ENCODE measurements at places on chromosomes 5 and 9.

GRCh38 chr5:35860686-35861085 is 4.0 kb downstream of the IL7R start:
- H3K4me1 ChIP-seq = peaks cover 67% of the 10 kb centered on the region
- no peak overlapping the region for H3K27ac ChIP-seq
- H3K36me3 ChIP-seq = peaks cover 16% of the 10 kb centered on the region
- no peaks in the 10 kb centered on the region for H3K27me3 ChIP-seq
- DNase-seq = no peak
- no peak overlapping the region for H3K4me3 ChIP-seq

GRCh38 chr5:71631070-71631469 is 43.9 kb downstream of the MCCC2 start:
- no peak overlapping the region for H3K27ac ChIP-seq
- DNase-seq = no peak
- H3K4me3 ChIP-seq = no peak overlapping the region
- no peaks in the 10 kb centered on the region for H3K4me1 ChIP-seq
- H3K27me3 ChIP-seq = no peaks in the 10 kb centered on the region

- DNase-seq = no peak
- H3K27me3 ChIP-seq = no peaks in the 10 kb centered on the region
- H3K4me3 ChIP-seq = no peak overlapping the region
- H3K27ac ChIP-seq = peak overlapping the region; percentile 43
These were observed 40.1 kb downstream of the SLC1A1 start for GRCh38 chr9:4530375-4530774.

DNA sequence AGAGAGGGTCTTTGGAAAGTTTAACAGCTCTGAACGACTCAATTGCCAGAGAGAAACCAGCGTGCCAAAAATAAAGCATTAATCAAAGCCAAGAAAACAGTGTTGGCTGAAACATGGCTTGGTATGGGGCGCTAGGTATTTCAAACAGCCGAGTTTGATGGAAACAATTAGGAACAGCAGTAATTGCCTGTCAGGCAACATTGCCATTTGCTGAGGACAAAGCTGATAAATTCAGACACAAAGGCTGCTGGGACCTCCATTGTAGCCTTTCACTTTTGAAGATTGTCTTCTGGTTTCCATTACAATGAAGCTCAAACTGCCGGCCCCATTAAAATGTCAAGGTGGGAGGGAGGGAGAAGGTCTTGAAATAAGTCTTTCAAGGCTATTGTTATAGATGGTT is 125.4 kb upstream of the SPDL1 start:
- H3K4me3 ChIP-seq = no peak overlapping the region
- H3K4me1 ChIP-seq = no peaks in the 10 kb centered on the region
- H3K27me3 ChIP-seq = no peaks in the 10 kb centered on the region
- DNase-seq = no peak

- no peak overlapping the region for H3K4me3 ChIP-seq
- H3K36me3 ChIP-seq = no peaks in the 10 kb centered on the region
- no peaks in the 10 kb centered on the region for H3K4me1 ChIP-seq
- no peaks in the 10 kb centered on the region for H3K27me3 ChIP-seq
- no peak for DNase-seq
These were observed 84.3 kb upstream of the PANK3 start for GRCh38 chr5:168663276-168664004.

- H3K36me3 ChIP-seq = no peaks in the 10 kb centered on the region
- H3K27ac ChIP-seq = peak overlapping the region; percentile 22
- peaks cover 18% of the 10 kb centered on the region for H3K4me1 ChIP-seq
- peak; percentile 41 for DNase-seq
- no peak overlapping the region for H3K4me3 ChIP-seq
- no peaks in the 10 kb centered on the region for H3K27me3 ChIP-seq
These were observed 89.7 kb upstream of the ADRA1B start for GRCh38 chr5:159826351-159827214.

DNA sequence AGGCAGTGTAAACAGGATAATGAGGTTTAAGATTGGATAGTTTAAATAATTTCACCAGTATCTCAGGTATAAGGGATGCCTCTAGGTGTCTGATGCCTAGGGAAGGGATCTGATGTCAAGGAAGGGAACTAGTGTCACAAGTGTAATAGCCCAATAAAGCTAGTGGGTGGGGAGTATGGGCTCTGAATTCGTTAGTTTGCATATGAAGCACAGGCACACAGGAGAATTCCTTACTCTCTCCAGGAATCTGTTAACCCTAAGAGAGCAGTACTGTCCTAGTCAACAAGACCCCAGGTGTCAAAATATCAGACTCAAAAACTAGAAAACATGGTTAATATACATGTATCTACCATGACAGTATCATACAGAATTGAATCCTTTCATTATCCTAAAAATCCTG is 352.5 kb upstream of the CYLC2 start:
- DNase-seq = no peak
- no peaks in the 10 kb centered on the region for H3K36me3 ChIP-seq
- H3K27ac ChIP-seq = no peak overlapping the region
- H3K27me3 ChIP-seq = no peaks in the 10 kb centered on the region

GRCh38 chr9:32401488-32401887 is 17.0 kb downstream of the ACO1 start:
- H3K4me1 ChIP-seq = peaks cover 9% of the 10 kb centered on the region
- DNase-seq = no peak
- peaks cover 17% of the 10 kb centered on the region for H3K36me3 ChIP-seq

DNA sequence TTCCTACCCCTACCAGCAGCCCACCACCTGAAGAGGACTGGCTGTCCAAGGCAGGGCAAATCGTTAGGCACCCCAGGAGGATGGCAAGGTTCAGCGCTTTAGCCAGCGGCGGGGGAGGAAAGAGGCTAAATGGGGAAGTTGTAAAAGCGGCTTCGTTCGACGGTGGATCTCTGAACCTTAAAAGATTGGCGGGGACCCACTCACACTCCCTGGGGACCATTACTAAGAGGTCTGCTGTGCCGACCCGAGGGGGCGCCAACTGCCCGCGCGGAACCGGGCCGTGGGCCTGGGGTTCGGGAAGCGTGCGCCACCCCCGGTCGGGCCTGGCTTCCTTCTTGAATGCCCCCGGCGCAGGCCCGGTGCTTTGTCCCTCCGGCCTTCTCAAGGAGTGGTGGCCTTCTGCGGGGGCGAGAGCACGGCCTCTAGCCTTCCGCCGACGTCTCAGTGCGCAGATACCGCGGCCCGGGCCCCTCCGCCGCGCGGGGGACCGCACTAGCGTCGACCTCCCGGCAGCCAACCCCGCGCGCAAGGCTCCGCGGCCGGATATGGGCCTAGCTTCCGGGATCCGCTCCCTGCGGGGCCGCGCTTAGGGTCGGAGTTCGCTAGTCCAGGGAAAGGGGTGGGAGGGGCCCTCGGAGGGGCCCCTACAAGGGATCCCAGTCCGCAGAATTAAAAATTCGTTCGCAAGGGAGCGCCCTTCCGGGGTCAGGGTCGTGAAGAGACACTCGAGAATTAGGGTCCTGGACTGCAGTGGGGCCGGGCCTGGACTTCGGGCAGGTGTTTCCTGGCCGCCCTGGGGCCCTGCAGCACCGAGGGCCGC is 10.5 kb downstream of the NR2F1-AS1 start:
- peak; percentile 19 for DNase-seq
- H3K27ac ChIP-seq = no peak overlapping the region
- H3K4me3 ChIP-seq = no peak overlapping the region
- H3K36me3 ChIP-seq = peaks cover 3% of the 10 kb centered on the region
- H3K27me3 ChIP-seq = no peaks in the 10 kb centered on the region

DNA sequence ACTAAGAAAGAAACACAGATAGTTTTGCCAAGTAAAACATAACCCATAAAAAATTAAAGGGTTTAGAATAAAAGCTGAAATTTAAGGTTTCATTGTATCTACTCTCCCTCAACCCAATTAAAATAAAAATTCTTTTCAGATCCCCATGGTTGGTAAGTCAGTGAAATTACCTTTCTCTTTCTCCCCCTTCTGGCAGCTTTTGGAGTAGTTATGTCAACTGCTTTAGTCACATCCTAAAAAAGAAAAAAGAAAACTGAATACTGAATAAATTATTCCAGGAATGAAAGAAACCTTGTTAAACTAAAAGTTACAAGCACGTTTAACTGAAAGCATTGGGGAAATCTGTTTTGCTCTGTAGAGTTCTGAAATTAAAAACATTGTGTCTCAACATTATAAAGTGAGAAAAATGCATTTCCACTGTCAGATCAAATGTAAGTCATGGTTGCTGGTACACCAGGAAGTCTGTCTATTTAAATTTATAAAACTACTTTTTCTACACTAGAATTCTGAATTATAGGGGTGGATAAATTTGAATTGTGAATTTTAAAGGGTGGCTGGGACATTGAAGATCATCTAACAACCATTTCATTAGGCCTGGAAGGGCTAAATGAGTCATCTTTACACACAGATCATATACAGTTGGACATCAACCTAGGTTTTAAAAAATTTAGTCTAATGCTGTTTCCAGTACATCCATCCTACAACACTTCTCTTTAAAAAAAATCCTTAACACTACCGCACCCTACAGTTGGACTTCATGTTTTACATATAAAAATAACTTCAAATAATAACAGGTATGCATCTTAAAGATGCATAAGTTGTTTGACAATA is 24.7 kb downstream of the PSIP1 start:
- H3K27me3 ChIP-seq = no peaks in the 10 kb centered on the region
- DNase-seq = no peak
- no peak overlapping the region for H3K4me3 ChIP-seq
- H3K27ac ChIP-seq = no peak overlapping the region
- H3K36me3 ChIP-seq = peaks cover 9% of the 10 kb centered on the region
- peaks cover 4% of the 10 kb centered on the region for H3K4me1 ChIP-seq

DNA sequence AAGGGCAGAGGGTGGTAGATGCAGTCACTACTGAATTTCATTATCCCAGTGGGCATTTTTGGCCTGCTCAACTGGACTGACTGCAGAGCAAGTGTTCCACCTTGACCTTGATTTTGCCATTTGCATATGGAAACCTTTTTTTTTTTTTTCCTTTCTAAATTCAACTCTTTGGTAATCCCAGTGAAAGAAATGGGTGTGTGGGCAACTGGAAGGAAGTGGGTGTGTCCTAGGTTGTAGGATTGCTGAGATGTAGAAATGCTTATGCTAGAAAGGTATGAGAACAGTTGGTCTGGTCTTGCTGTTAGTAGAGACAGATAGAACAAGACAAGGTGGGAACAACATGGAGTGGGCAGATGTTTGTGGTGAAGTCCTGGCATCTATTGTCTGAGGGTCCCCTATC is 7.8 kb upstream of the IL12B start:
- peaks cover 21% of the 10 kb centered on the region for H3K4me1 ChIP-seq
- H3K27me3 ChIP-seq = no peaks in the 10 kb centered on the region
- H3K4me3 ChIP-seq = no peak overlapping the region
- DNase-seq = no peak
- H3K27ac ChIP-seq = peak overlapping the region; percentile 13
- no peaks in the 10 kb centered on the region for H3K36me3 ChIP-seq

DNA sequence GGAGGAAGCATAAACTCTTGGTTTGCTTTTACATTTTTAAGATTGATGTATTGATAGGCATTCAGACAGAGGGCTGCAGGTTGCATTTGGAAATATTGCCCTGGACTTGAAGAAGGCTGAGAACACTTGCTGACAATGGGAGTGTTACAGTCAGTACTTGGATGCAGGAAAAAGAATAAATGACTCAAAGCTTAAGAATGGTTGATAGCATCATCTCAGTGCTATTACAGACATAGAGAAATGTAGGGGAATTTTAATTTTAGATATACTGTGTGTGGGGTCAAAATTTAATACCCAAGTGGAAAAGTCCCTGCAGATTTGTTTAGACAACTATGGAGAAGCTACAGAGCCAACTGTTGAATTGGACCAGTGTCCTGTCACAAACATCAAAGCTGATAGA is 101.1 kb downstream of the ISL1 start:
- no peaks in the 10 kb centered on the region for H3K27me3 ChIP-seq
- H3K4me3 ChIP-seq = no peak overlapping the region
- no peak overlapping the region for H3K27ac ChIP-seq
- H3K36me3 ChIP-seq = no peaks in the 10 kb centered on the region
- DNase-seq = no peak
- no peaks in the 10 kb centered on the region for H3K4me1 ChIP-seq

GRCh38 chr9:114261026-114261425 is 61.9 kb upstream of the ORM1 start:
- DNase-seq = peak; percentile 81
- H3K36me3 ChIP-seq = no peaks in the 10 kb centered on the region
- no peaks in the 10 kb centered on the region for H3K27me3 ChIP-seq
- no peaks in the 10 kb centered on the region for H3K4me1 ChIP-seq

- no peak overlapping the region for H3K27ac ChIP-seq
- no peaks in the 10 kb centered on the region for H3K27me3 ChIP-seq
- no peaks in the 10 kb centered on the region for H3K36me3 ChIP-seq
- H3K4me3 ChIP-seq = no peak overlapping the region
These were observed 80.0 kb downstream of the SV2C start for GRCh38 chr5:76163111-76163628.

DNA sequence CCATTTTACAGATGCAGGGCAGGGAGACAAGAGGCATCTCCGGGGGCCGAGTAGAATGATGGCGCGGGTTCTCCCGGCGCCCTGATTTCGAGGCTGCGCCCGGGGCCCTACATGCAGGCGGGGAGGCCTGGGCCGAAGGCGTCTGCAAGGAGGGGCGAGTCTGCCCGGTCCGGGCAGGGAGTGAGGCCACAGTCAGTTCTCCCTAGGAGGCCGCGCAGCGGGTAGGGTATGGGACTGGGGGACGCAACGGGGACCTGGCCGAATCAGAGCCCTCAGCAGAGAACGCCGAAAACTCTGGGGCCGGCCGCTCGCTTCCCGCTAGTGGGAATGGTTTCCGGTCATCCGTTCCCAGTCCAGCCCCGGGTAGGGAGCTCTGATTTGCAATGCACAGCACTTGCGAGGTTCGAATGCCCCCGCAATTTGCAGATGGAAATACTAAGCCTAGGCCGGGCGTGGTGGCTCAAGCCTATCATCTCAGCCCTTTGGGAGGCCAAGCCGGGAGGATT is 6.4 kb downstream of the TLX3 start:
- peaks cover 95% of the 10 kb centered on the region for H3K27me3 ChIP-seq
- H3K4me3 ChIP-seq = peak overlapping the region; percentile 19
- no peak overlapping the region for H3K27ac ChIP-seq
- peak; percentile 86 for DNase-seq
- no peaks in the 10 kb centered on the region for H3K4me1 ChIP-seq

GRCh38 chr5:79729679-79730078 is 40.0 kb downstream of the CMYA5 start:
- H3K36me3 ChIP-seq = no peaks in the 10 kb centered on the region
- no peak overlapping the region for H3K27ac ChIP-seq
- H3K27me3 ChIP-seq = peaks cover 40% of the 10 kb centered on the region
- no peak for DNase-seq
- no peak overlapping the region for H3K4me3 ChIP-seq

GRCh38 chr5:112878760-112879159 is 17.7 kb downstream of the SRP19 start:
- no peak for DNase-seq
- no peaks in the 10 kb centered on the region for H3K27me3 ChIP-seq
- no peak overlapping the region for H3K4me3 ChIP-seq

- H3K4me3 ChIP-seq = peak overlapping the region; percentile 68
- no peak overlapping the region for H3K27ac ChIP-seq
- no peak for DNase-seq
- H3K4me1 ChIP-seq = no peaks in the 10 kb centered on the region
These were observed 146.3 kb downstream of the ERCC6L2 start for GRCh38 chr9:96021551-96022444.
